ENCODE measurements at places on chromosomes 7 and 10.

- DNase-seq: no peak
Observed at GRCh38 chr10:52314822-52315552, 906 bp downstream of the DKK1 start.

DNA sequence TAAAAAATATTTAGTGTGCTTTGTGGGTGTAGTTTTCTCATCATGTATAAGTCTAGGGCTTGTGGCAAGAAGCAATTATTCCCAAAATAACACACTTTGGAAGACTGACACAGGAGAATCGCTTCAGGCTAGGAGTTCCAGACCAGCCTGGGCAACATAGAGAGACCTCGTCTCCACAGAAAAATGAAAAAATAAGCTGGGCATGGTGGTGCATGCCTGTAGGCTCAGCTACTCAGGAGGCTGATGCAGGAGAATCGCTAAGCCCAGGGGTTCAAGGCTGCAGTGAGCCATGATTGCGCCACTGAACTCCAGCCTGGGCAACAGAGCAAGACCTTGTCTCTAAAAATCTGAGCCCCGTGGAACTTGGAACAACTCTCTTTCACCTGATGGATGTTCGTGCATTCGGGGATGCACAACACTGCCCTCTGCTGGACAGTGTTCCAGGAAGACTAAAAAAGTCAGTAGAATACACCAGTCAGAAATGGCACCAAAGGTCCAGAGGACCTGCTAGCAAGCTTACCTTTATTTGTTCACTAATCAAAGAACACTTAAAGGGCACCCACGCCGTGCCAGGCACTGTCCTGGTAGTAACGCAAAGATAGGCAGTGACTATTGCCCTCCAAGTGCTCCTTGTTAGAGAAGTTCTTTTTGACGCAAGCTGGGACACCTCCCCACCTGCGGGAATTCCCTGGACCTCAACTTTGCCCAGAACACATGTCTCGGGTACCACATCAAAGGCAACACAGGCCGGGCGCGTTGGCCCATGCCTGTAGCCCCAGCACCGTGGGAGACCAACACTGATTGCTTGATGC, 81.9 kb upstream of the CALN1 start:
- DNase-seq: no peak

DNA sequence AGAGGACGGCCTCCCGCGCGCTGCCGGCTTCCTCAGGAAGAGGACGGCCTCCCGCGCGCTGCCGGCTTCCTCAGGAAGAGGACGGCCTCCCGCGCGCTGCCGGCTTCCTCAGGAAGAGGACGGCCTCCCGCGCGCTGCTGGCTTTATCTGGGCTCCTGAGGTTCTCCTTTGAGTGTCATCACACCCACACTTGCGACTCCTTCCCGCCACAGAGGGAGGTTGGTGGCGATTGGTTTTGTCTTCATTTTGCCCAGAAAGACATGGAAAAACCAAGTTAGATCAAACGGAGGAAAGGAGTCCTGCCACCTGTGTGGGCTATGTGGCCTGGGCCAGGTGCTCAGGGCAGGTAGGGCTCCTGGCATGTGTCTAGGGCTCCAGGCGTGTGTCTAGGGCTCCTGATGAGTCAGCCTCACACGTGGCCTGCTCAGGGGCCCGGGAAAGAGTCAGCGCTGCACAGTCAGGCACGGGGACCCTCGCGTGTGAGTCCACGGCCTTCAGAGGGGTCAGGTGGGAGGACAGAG, 138.0 kb downstream of the VIPR2 start:
- DNase-seq: no peak

DNA sequence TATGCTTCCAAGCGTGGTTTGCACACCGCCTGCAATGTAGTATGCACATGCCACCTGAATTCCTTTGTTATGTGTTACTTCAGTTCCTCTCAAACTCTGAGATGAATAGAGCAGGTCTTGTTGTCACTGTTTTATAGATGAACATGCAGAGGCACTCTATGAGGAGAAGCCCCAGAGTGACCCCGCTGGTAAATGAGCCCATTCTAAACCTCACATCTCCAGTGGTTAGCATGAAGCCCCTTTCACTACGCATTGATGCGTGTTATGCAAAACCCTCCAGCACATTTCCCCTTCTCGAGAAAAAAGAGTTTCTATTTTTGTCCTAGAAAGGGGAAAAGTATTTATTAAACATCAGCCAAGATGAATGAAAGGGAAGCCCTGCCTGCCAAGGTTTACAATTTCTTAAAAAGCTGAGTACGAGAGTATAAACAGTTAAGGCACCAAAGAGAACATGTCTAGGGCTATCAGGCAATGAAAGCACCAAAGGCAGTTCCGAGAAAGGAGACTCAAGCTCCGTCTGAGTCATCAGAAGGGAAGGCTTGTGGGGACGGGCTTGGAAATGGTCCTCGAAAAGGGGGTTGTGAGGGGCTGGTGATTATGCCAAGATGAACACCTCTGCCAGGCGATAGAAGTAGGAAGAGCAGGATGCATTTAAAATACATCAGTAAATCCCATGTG, 58.7 kb upstream of the PFKP start:
- no peak for DNase-seq

GRCh38 chr7:142796001-142796500, 25.3 kb downstream of the PRSS2 start:
- no peak for DNase-seq

DNA sequence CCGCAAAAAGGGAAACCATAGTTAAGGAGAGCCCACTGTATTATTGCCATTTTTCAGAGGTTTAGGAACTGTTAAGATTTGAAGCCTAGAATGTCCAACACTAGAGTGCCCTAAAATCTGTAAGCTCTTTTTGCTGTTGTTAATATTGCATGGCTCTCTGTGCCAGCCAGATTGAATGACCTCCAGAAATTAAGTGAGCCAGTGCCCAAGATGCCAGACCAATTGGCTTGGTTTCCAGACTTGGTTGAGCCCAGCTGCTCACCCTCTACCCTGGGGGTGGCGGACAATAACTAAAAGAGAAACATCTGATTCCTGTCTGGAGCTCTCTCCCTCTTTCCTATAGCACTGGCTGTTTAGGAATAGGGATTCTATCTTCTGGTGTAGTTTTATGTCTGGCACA, 340.1 kb downstream of the PHF14 start:
- no peak for DNase-seq

DNA sequence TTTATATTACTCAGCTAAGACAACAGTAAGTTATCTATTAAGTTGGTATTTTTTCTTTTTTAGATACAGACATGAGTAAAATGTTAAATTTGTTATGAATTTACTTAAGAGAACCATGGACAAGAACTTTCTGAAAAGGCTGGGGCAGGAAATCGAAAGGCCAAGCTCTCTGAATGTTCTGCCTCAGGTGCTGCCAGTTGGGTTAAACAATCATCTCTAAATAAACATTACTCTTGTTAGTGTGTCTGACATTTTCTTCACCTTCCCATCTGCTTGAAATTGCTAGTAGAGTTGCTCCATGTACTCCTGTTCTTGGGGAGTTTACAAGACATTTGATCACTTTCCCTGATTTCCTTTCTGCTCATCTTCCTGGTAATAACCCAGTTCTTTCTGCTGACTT, 87.5 kb downstream of the ANKRD7 start:
- DNase-seq: no peak

- DNase-seq: no peak
Observed at GRCh38 chr7:159036916-159037605, 107.6 kb downstream of the VIPR2 start.

GRCh38 chr7:15888090-15888489, 201.6 kb upstream of the MEOX2 start:
- DNase-seq: no peak

- DNase-seq: no peak
Observed at GRCh38 chr10:24722676-24723385, 856 bp downstream of the ARHGAP21 start.
